H54 (cell line): ENCODE measurements at places on chromosomes 3 and 15.
A peak's percentile ranks its signal among the peaks of the same experiment; 100 is the strongest.

DNA sequence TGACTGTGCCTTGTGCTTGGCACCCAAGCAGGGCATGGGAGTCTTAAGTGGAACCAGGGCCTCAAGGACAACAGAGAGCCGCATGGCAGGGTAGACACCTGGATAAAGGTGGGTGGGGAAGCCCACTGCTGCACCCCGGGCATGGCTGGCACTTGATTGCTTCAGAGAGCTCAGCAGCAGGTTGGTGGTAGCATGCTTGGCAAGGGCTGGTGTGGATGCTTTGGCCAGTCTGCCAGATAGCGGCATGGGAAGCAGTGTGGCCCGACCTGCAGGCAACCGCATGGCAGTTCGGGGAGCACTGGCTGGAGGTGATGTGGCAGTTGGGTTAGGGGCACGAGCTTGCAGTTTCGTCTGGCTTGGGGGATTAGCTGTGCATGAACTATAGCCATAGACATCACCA lies 2.5 kb downstream of the CCDC71 start:
- DNase-seq, result no peak

- DNase-seq, result no peak
Measured at GRCh38 chr3:53592862-53593261, 98.5 kb downstream of the CACNA1D start.

GRCh38 chr15:31104003-31104402 lies 2.5 kb upstream of the TRPM1 start:
- DNase-seq, result no peak

GRCh38 chr15:70281811-70282307 lies 184.1 kb upstream of the TLE3 start:
- DNase-seq, result no peak

DNA sequence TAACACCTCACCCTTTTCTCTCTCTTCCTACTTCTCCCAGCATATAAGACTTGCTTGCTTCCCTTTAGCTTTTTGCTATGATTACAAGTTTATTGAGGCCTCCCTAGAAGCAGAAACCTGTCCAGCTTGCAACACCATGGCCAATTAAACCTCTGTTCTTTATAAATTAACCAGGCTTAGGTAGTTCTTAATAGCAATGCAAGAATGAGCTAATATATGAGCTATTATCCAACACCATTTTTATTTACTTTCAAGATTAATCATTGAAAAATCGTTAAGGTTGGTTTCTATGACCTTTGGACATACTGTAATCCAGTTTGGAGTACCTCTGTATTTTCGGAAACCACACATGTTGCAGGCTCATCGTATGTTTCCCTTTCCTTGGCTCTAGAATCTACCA lies 643.1 kb downstream of the ZPLD1 start:
- no peak for DNase-seq

GRCh38 chr15:75620841-75621391 lies 4.6 kb downstream of the SNUPN start:
- DNase-seq, result peak; percentile 53
